ENCODE measurements at places on chromosomes 7 and 10. TPM values are rescaled to one million over a fixed set of nuclear protein-coding genes. Genes with fewer than 3 reads are reported as not detected.

DNA sequence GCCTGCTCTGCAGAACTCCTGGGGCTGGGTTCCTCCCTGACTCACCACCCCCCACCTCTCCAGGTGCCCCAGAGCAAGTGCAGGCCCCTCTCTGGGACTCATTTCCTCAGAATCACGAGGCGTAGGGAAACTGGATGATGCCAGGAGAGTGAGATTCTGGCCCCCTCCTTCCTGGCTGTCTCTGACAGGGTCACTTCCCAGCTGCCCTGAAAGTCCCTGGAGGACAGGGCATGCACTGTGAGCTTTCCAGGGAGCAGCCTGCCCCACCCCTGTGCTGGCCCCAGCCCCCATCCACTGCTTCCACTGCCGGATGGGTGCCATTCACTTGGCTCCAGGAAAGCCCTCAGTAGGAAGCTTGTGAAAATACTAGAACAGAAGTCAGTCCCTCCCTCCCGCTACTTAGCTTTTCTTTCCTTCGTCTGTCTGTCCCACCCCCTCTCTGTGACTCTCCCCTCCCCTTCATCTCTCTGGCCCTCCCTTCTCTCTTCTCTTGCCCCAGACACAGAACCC lies 10.4 kb downstream of the TACR2 start:
- DNase-seq = peak; percentile 49
- H3K36me3 ChIP-seq = peaks cover 6% of the 10 kb centered on the region

- no peaks in the 10 kb centered on the region for H3K27me3 ChIP-seq
- H3K27ac ChIP-seq = no peak overlapping the region
- H3K4me3 ChIP-seq = no peak overlapping the region
- no peak for DNase-seq
- no peaks in the 10 kb centered on the region for H3K4me1 ChIP-seq
These were observed 76.0 kb upstream of the CTTNBP2 start for GRCh38 chr7:117949232-117949631.

DNA sequence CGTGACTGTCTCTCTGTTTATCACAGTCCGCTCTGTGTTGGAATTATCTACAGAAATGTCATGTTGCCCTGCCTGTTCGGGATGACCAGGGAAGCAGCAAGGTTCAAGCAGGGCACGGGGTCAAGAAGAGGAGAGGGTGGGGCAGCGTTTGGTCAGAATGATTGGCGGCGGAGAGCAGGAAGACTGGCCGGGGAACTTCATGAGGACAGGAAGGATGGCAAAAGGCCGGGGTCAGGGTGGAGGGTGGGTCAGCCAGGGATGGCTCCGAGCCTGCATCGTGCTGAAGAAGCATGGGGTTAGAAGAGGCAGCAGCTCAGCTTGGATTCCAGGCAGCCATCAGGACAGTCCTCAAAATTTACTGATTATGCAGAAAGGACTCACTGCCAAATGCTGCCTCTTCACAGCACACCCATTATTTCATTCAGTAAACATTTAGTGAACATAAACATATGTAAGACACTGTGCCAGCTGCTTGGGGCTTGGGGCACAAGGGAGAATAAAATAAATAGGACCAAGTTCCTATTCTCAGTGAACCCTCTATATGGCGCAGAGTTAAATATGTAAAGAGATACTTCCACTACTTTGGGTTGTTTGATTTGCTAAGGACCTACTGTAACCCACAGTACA lies 42.8 kb downstream of the WNT2 start:
- no peak for DNase-seq
- H3K4me3 ChIP-seq = no peak overlapping the region
- H3K4me1 ChIP-seq = no peaks in the 10 kb centered on the region
- no peak overlapping the region for H3K27ac ChIP-seq

- H3K27ac ChIP-seq = no peak overlapping the region
- no peaks in the 10 kb centered on the region for H3K27me3 ChIP-seq
- no peak for DNase-seq
These were observed 10.3 kb upstream of the ZNF273 start for GRCh38 chr7:64892666-64893309.

Gene BTRC
- 22.6 TPM for total RNA-seq

Data from A673 (cell line).